NT2/D1 (cell line): ENCODE measurements at places on chromosomes 5 and 9.

DNA sequence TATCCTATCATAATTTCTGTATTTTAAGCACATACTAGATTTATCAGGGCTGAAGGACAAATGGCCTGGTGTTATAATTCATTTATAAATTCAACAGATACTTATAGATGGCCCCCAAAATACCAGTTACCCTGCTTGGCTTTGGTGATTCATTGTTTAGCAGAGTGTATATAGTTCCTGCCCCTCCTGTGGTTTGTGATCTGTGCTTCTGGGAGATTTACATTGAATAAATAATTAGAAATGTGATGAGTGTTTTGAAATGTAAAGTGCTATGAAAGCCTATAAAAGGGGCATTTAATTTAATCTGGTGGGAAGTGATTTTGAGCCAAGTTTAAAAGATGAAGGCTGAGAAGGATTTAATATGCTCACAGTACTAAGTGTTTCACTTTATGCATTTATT lies 36.7 kb upstream of the ZCCHC7 start:
- DNase-seq, result no peak

DNA sequence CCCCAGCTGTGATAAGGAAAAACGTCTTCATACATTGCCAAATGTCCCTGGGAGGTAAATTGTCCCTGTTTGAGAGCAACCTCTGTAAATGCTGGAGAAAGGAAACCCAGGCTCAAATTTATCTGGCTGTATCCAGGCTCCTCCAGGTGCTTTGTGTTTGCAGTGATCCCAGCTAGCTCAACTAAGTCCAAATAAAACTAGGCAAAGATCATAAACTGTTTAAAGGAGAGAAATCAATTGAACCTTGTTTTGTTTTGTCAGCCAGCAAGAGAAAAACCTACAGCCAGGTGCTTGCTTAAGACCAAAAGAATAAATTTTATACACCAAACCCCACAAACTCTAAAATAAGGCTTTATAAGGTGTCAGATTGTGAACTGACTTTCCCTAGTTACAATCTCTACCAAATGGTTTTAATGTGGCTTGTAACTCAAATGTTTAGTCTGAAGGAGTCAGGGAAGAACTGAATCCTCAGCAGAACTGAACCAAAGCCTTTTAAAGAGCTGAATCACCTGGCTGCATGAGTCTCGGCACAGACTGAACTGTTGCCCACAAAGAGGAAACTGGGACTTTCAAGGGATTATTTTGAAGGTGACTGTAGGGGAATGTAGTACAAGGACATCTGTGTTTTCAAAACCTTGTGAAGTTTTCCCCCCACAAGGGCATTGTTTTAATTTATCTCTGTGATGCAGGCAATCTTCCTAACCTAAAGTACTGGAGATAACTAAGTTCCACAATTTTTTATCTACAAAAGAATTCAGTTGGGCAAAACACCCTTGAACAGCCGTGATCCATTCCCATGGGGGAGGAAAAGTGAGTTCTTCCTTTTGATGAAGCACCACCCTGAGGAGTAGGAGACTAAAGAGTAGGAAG lies 201.7 kb upstream of the TARS1 start:
- DNase-seq, result no peak

DNA sequence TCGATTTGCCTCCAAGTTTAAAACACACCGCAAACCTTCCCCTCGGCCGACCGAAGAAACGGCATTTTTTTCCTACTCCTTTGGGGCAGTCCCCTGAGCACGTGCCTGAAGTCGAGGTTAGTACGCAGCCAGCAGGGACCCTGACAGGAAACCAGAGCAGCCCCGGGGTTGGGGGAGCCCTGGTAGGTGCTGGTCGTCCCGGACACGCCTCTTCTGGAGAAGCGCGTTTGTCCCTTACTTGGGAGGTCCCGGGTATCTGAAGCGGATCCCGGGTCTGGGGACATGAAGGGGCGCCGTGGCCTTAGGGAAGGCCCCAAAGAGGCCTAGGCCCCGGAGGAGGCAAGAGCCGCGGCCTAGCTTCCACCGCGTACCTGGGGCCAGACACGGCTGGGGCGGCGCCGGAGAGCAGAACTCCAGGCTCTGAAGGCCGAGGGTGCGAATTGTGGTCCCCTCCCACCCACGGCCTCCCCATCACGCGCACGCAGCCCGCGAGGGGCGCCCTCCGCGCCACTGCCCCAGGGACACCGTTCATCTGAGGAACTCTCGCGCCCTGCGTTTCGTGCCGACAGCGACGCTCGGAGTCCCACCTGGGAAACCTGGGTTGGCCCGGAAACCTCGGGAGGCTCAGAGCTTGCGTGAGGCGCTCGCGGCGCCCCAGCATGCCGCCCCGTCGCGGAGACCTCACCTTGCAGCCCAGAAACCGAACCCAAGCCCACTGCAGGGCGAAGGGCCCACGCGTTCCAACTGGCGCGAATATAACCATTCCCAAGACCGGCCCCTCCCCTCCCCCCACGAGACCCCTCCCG lies 10.4 kb downstream of the OTP start:
- no peak for DNase-seq

DNA sequence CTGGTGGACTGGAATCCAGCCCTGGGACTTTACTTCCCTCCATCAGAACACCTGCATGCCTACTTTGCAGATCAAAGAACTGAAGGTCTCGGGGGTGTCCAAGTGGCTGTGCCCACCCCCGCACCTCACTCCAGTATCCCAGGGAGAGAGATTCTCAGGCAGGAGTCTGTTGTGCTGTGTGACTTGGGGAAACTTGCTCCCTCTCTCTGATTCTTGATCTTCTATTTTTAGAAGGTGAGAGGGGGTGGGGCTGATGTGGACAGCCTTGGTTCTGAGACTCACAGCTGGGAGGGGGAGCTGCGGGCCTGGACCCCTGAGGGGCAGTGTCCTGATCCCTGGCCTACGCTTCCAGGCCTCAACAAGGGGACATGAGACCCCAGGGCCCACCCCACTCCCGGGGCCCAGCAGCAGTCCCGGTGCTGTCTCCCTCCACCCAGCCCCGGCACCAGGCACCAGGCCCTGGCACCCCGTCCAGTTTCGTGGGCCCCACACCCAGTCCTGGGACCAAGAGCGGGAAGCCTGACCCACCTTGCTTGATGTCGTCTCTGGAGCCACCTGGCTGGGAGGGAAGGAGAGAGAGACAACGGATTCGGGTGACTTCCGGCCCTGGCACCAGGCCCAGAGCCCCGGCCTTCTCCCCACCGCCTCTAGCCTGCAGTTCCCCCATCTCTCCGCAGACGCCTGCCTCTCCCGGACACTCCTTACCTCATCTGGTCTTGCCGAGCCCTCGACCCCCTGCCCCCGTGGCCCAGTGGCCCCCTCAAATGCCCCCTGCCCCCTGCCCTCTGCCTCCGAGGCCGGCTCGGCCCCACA lies 74.0 kb upstream of the SPTLC1 start:
- no peak for DNase-seq

DNA sequence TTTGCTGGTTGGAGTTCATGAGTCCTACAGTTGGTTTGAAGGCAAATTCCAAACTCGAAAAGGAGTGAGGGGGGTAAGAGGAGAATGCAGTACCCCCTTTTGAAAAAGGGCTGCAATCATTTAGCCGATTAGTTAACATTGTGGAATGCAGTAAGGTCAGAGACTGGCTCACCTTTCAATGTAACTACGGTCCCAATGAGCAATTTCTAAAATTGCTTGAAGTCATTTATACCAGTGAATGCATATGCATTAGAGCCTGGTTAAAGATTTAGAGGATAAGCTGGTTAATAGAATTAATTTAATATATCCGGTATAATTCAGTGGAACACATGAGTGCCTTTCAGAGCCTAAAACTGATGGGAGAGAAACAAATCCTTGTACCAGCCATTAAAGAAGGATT lies 172.6 kb upstream of the PAPPA start:
- DNase-seq, result no peak

GRCh38 chr9:104564358-104564757 lies 4.6 kb upstream of the OR13C8 start:
- no peak for DNase-seq

- no peak for DNase-seq
Observed at GRCh38 chr5:149667084-149667828, 62.9 kb upstream of the PPARGC1B start.

DNA sequence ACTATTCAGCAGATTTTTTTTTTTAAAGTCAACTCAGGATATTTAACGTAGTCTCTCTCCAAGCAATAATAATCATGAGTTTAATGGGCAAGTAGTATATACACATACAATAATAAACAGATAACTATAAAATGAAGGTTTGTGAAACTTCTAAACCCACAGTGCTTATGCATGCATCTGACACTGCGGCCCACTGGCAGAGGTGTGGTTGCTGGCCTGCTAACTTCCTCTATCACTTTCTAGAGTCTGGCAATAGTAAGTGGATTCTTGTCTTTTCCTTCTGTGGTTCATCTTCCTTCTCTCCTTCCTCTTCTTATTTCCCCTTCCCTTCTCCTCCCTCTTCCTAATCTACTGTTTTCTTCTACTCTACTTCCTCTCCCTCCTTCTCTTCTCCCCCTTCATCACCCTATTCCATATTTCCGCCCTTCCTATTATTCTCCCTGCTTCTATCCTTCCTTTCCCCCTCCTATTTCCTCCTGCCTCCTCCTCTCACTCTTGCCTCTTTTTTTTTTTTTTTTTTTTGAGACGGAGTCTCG lies 18.6 kb upstream of the AGXT2 start:
- DNase-seq, result no peak

GRCh38 chr9:19703702-19704101 lies 85.1 kb downstream of the SLC24A2 start:
- DNase-seq, result no peak

GRCh38 chr9:5449521-5450358 lies 602 bp upstream of the CD274 start:
- no peak for DNase-seq

DNA sequence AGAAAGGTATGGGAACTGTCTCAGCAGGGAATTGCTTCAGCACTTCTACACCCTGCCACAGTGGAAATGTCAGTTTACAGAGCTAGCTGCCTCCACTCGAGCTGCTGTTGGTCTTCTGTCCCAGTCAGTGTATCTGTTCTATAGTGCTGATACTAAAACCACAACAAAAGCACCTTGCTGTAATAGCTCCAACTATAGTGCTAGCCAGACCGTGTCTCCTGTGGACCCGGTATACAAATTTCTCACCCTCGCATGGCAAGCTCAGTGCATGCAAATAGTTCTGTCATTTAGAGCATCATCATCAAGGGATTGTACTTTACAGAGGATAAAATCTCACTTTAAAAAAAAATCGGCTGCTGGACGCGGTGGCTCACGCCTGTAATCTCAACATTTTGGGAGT lies 51.5 kb upstream of the IQGAP2 start:
- DNase-seq, result no peak

GRCh38 chr5:72817076-72817481 lies 618 bp downstream of the TNPO1 start:
- DNase-seq, result no peak

- peak; percentile 1 for DNase-seq
Observed at GRCh38 chr5:24823625-24824024, 178.8 kb upstream of the CDH10 start.

GRCh38 chr5:152332716-152333460 lies 72.2 kb downstream of the NMUR2 start:
- no peak for DNase-seq

DNA sequence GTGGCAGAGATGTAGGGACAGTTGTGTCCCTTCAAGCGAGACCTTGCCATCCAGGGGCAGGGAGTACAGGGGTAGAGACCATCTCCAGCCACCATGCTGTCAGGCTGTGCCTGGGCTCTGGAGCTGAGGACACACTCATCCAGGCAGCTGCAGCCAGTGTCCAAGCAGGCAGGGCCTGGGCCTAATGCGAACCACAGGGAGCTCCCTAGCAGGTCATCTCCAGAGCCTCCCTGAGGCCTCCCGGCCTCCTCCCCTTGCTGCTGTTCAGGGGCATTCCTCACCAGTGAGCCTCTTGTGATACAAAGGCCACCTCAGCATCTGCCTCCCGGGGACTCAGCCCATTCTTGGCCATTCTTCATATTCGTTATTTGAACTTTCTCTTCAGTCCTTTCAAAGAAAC lies 35.0 kb downstream of the TPPP start:
- DNase-seq, result no peak

GRCh38 chr9:114830546-114830945 lies 24.7 kb upstream of the TNFSF15 start:
- no peak for DNase-seq

GRCh38 chr5:79809743-79810142 lies 120.1 kb downstream of the CMYA5 start:
- DNase-seq, result no peak

GRCh38 chr9:133090187-133090586 lies 28.4 kb downstream of the CEL start:
- DNase-seq, result no peak

DNA sequence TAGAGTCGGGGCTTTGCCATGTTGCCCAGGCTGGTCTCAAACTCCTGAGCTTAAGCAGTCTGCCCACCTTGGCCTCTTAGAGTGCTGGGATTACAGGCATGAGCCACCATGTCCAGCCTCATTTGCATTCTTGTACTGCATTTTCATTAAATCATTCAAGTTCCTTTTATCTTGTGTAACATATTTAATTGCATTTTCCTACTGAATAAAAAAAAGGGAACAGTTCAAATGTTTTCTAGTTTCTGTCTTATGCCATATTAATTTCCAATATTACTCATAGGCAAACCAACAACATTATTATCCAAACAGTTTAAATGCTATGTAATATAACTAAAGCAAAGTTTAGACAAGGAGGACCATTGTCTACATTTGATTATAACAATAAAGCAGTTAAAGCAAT lies 6.1 kb downstream of the SLC31A1 start:
- no peak for DNase-seq

- no peak for DNase-seq
Observed at GRCh38 chr9:92332577-92333281, 7.0 kb downstream of the CENPP start.

GRCh38 chr9:92820964-92821363 lies 56.3 kb upstream of the BICD2 start:
- no peak for DNase-seq

- DNase-seq, result no peak
Observed at GRCh38 chr5:131509801-131510200, 125.2 kb downstream of the RAPGEF6 start.

GRCh38 chr5:167731951-167732350 lies 559.5 kb upstream of the WWC1 start:
- DNase-seq, result no peak

DNA sequence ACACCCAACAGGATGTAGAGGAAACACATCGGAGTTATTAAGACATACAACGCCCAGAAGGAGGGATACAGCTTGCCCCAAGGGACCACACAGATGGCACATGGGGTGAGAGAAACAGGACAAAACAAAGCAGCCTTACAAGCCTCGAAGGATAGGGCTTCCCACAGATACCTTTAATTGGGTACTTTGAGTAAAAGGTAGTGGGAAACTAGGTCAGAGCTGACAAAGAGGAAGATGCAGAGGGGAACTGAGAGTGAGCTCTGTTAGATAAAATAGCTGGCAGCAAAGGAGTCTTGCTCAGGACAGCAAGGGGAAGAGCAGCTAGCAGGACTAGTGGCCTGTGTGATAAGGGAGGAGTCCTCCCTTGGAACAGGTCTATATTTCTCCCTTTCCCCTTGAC lies 48.2 kb downstream of the OTP start:
- DNase-seq, result no peak

DNA sequence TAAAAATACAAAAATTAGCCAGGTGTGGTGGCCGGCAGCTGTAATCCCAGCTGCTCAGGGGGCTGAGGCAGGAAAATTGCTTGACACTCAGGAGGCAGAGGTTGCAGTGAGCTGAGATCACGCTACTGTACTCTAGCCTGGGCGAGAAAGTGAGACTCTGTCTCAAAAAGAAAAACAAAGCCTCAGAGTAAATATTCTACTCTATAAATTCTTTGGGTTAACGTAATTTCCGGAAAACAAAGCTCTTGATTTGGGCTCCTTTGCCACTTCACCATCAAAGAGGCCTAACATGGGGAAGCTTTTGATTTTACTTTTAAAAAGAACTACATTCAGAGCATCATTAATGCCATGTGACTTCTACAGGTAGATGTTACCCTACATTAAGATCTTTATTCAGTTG lies 103.1 kb downstream of the SERINC5 start:
- DNase-seq, result no peak

- DNase-seq, result no peak
Observed at GRCh38 chr5:10866913-10867312, 105.9 kb upstream of the DAP start.
